ENCODE measurements at places on chromosomes 1 and 21.

- DNase-seq, result no peak
These were observed at the start of gene DIPK1A for GRCh38 chr1:92961131-92961895. DIPK1A (minus strand) TSS chr1:92961462; CDS start chr1:92961429, 33 bp downstream.

- DNase-seq, result no peak
These were observed 382.3 kb downstream of the HHIPL2 start for GRCh38 chr1:222165629-222166028.

DNA sequence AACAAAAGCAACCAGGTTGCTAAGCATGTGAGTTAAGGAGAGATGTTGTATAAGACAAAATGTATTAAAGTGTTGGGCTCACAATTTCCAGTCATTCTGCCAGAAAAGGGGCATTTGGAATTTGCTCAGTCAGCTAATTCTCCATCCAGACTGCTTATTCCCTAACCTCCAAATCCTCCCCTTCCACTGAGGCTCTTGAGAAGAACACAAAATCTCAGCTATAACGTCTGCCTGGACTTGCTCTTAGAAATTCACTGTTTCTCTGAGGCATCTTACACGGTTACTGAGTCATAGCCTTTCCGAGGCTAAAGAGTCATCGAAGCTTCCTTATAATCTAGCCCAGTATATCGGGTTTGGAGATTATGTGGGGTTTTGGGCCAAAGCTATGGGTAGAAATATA, 548.2 kb upstream of the ADGRL4 start:
- no peak for DNase-seq

- no peak for DNase-seq
These were observed at the start of gene KLHL17 for GRCh38 chr1:960363-961131. KLHL17 (plus strand) TSS chr1:960584; CDS start chr1:960694, 110 bp downstream.

- DNase-seq, result no peak
These were observed 567.5 kb downstream of the PLA2G4A start for GRCh38 chr1:187396226-187396625.

DNA sequence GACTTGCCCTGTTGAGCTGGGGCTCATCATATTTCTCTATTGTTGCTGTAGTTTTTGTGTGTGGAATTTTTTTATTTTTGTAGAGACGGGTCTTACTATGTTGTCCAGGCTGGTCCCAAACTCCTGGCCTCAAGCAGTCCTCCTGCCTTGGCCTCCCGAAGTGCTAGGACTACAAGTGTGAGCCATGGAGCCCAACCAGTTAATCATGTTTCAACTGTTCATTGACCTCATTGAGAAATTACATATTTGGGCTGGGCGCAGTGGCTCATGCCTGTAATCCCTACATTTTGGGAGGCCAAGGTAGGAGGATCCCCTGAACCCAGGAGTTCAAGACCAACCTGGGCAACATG, 9.2 kb upstream of the PKNOX1 start:
- no peak for DNase-seq

DNA sequence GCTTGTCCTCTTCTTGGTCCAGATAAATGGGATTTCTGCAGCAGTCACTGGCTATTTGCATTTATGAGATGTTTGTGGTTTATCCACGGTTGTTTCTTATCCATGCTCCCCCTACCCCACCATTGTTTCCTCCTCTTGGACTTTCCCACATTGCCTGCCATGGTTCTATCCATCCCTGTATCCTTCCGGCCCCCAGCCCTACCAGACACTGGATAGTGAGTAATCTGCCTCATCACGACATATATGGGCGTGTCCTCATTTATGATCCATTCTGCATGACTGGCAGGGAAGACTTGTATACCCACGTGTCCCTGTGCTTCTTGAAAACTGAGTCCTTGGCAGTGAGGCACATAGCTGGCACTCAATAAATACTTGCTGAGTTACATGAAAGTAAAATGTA, 40.1 kb downstream of the CACNA1S start:
- no peak for DNase-seq

GRCh38 chr1:115837740-115838421, 3.0 kb downstream of the NHLH2 start:
- no peak for DNase-seq
